GM12892 (cell line): ENCODE measurements at places on chromosomes 5 and 9.
A peak's percentile ranks its signal among the peaks of the same experiment; 100 is the strongest.

DNA sequence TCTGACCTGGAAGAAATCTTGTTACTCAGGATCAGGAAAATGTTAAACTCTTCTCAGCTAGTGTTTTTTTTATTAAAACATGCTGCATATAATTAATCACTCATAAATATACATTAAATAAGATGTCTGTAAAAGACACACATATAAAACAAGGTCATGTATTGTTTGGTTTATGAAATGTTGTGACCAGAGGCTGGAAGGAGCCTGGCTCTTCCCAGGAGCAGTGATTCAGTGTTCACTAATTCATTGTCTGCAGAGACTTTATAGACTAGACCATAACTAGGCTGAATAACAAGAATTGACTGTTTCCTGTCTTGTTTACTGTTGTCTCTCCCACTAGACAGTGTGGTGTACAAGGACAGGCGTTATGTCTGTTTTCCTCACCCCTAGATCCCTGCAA lies 49.1 kb upstream of the ANKRD55 start:
- DNase-seq: no peak

DNA sequence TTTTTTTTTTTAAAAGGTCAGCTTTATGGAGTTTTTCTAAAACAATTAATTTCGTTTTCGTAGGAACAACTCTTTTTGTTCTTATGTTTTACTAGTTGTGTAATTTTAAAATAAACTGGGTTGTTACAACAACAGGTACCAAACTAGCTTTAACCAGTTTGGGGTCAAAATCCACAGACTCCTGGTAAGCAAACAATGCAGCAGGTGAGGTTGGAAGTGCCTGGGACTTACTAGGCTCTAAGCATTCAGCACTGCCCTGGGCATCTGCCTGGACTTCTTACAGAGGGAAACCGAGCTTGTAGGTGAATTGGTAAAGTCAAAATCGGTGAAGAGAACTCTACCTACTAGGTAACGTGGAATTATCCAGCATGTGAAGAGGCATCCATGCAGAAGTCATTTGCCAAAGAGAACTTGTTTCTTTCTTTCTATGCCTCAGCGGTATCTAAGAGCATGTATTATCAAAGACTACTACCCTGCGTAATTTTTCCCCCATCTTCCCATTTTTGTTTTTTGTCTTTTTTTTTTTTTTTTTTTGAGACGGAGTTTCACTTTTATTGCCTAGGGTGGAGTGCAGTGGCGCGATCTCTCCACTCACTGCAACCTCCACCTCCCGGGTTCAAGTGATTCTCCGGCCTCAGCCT lies 145.4 kb downstream of the KCTD16 start:
- no peak for DNase-seq

DNA sequence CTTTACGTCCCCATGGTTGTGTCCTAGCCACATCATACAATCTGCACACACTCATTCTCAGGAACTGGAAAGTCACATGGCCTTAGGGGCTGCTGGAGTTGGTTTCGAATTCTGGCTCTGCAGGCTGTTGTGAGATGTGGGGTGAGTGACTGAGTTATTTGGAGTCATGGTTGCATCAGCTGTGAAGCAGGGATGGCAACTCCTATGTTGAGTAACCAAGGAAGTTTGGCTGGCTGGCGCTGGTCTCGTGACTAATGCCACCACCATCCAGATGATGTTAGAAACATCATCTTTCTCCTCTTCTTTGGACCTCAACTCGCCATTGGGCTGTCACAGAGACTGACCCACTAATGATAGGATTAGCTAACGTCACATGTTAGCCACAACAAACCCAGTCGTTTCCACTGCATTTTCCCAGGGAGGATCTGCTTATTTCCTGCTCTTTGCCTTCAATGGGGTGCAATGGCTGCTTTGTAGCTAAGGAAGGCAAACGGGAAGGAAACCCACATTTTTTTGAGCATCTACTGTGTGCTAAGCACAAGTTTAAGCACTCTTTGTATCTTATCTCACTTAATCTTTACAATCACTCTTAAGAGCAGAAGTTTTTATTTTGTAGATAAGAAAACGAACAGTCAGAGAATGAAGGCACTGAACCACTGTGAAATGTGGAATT lies 78.1 kb upstream of the UBTD2 start:
- DNase-seq: no peak

GRCh38 chr5:140113180-140113698 lies 670 bp upstream of the PURA start:
- DNase-seq: peak; percentile 21

- DNase-seq: no peak
Measured at GRCh38 chr5:106966686-106967315, 703.9 kb downstream of the EFNA5 start.

GRCh38 chr5:103690676-103691075 lies 128.1 kb upstream of the NUDT12 start:
- no peak for DNase-seq

DNA sequence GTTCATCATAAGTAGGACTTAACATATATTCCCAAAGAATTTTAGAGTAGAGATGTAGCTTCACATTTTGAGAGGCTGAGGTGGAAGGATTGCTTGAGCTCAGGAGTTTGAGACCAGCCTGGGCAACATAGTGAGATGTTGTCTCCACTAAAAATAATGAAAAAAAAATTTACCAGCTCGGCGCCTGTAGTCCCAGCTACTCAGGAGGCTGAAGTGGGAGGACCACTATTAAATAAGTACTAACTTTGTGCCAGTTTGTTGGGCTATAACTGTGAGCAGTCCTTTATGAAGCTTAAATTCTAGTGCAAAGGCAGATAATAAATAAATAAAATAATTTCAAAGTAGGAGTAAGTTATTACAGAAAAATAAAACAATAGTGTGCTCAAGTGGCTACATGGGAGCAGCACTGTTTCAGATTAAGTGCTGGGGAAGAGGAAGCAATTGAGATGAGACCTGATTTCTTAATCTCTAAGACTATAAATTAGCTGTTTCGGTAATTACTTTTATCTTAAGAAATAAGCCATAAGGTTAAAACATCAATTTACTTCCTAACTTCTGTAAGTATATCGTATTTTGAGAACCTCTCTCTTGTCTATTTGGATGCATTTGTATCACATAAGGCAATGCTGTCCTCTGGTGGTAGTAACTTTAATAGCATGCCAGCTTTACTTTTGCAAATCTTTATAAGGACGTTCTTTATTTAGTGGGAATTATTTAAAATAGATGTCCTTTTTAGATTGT lies 98.9 kb downstream of the CSNK1G3 start:
- no peak for DNase-seq

- DNase-seq: no peak
Measured at GRCh38 chr5:107127878-107128277, 542.9 kb downstream of the EFNA5 start.

GRCh38 chr5:124871303-124871702 lies 124.9 kb upstream of the ZNF608 start:
- no peak for DNase-seq

- DNase-seq: no peak
Measured at GRCh38 chr5:103389846-103390245, 131.3 kb downstream of the MACIR start.

DNA sequence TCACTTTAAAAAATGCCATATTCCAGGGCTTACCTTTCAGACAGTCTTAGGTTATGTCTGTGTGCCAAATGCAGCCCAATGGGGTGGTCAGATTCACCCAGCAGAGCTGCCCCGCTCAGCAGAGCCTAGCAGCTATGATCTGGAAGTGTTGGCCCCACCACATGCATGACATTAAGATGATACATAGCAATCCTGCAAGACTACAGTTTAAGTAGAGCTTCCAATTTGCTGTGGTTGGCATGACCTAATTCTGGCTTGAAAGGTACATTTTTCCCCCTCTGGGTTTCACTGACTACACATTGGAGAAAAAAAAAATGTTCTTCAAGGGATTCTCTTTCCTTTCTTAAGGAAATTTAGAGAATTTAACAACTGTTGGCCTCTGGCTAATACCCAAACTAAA lies 22.5 kb downstream of the MEF2C start:
- DNase-seq: no peak

DNA sequence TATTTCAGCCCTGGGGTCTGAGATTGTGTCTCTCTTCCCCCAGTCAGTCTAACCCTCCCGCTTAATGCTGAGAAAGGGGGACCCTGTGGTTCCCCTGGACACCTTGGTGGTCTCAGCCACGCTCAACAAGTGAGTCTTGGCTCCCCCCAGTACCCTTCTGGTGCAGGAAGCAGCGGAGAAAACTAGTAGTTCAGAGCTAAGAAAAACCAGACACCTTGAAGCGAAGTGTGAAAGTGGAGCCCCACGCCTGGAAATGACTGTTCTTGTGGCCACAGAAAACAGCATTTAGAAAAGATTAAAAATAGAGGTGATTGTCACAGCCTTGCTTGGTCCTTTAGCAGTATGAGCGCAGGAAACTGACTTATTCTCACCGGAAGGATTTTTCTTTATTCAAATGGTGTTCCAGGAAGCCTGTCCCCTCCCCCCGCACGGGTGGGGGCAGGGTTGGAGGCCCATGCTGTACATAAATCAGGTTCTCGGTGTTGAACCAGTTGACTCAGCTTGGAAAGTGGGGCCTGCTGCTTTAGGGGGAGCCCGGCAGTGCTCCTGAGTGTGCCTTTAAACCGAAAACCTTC lies 8.1 kb downstream of the ARPC5L start:
- DNase-seq: no peak

DNA sequence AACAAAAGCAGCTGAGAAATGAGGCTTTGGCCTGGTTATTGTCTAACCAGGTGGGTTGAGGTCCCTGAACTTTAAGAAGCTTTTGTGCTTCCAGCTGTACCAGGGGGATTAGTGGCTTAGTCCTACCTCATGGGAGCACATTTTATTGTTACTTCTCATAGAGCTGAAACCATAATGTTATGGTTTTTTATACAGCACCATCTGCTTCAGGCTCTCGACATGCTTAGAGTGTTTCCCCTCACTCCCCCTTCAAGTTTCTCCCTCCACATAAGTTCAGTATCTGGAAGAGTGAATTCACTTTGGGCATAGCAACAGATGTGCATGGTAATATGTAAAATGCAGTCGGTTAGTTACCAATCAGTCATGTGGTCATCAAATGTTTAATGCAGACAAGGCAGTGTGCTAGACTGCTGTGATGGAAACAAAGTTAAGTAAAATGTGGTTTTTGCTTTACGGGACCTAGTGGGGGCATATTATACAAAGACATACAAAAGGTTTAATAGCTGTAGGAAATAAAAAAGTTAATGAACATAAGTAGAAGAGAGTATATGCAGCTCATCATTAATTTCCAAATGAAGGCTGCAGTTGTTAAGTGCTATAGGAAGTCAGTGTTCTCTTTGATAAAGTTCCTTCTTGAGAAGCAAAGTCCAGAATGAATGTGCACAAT lies 95.9 kb upstream of the SPRY4 start:
- DNase-seq: no peak

- no peak for DNase-seq
Measured at GRCh38 chr5:135826994-135827671, 7.3 kb upstream of the SLC25A48 start.

DNA sequence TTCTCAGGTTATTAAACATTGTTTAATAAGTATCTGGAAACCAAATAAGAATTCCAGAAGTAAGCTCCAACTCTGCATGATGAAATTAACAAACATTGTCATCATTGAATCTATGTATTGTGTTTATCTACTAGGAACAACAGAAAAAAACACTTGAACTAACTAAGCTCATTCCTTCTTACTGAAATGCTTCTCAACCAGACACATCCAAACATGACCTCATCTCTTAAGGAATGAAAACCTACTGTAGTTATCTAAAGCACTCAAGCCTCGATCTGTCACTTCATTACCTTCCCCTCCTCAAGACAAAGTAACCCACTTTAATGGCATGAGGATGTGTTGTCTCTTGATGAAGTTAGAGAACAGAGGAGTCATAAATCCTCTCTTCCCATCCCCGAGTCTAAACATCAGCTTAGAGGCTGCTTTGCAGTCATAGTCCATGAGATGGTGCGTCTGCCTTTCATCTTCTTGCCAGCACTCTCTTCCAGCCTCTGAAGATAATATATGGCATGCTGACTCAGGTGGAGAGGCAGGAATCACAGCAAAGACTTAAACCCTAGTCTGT lies 86.5 kb downstream of the CEMIP2 start:
- DNase-seq: no peak

GRCh38 chr9:33820231-33820745 lies 3.3 kb downstream of the UBE2R2 start:
- no peak for DNase-seq
